Activated naive CD8-positive, alpha-beta T cell treated with anti-CD3 and anti-CD28 coated beads for 36 hours (primary cell): ENCODE measurements at places on chromosomes 7 and 10. TPM values are rescaled to one million over a fixed set of nuclear protein-coding genes. Genes with fewer than 3 reads are reported as not detected.

DNA sequence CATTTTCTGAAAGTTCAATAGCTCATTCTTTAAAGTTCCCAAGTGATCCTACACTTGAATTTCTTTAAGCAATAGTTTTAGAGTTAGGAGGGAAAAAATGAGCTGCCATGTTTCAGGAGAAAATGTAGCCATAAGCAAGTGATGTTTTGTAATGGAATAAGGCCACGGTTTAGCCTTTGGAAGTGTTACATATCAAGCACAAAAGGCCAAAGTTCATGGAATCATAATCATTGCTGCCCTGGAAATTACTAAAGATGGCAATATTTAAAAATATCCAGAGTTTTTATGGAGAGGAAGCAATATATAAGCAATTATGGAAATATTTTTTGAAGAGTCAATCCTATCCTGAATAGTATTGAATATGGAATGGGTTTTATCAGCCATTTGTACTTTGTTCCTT is 68.4 kb downstream of the ETV1 start:
- DNase-seq: no peak
- H3K36me3 ChIP-seq: no peaks in the 10 kb centered on the region
- no peak overlapping the region for H3K27ac ChIP-seq
- no peaks in the 10 kb centered on the region for H3K27me3 ChIP-seq
- H3K4me3 ChIP-seq: no peak overlapping the region

- no peaks in the 10 kb centered on the region for H3K27me3 ChIP-seq
- H3K27ac ChIP-seq: no peak overlapping the region
- H3K4me1 ChIP-seq: peaks cover 1% of the 10 kb centered on the region
These were observed 150.2 kb downstream of the REEP3 start for GRCh38 chr10:63671317-63671937.

DNA sequence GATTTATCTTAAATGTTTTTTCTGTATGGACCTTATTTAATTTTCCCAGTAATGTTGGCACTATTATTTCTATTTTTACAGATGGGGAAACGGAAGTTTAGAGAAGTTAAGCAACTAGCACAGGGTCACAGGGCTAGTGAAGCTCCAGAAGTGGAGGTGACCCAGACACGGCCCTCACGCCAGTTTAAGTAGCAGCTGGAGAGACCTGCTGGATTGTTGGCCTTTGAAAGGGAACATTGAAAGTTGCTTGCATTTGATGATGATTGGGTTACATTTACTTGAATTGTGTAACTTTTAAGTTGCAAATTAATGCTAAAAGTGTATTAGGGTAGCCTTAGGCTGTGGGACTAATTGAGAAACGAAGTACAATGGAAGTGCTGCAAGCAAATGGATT is 25.6 kb downstream of the CDK14 start:
- H3K27ac ChIP-seq: no peak overlapping the region
- peaks cover 3% of the 10 kb centered on the region for H3K27me3 ChIP-seq
- no peak overlapping the region for H3K4me3 ChIP-seq
- DNase-seq: no peak
- no peaks in the 10 kb centered on the region for H3K36me3 ChIP-seq
- peaks cover 8% of the 10 kb centered on the region for H3K4me1 ChIP-seq

The GATA3 gene
- total RNA-seq: 8.8 TPM

The PRPF18 gene
- 22.9 TPM for total RNA-seq
